ENCODE measurements at places on chromosomes 3 and 15.

DNA sequence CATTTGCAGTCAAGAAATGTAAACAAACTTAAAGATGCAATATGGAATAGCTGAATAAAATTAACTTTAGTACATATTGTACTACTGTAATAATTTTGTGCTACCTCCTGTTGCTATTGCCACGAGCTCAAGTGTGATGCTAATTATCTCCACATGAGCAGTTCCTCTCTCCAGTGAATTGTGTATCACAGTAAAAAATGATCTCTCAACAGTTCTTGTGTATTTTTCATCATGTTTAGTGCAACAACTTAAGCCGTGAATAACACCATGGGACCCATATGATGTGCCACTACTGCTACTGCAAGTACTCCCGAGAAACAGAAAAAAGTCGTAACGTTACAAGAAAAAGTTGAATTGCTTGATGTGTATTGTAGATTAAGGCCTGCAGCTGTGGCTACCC, 12.4 kb downstream of the RIOX2 start:
- DNase-seq, result no peak

DNA sequence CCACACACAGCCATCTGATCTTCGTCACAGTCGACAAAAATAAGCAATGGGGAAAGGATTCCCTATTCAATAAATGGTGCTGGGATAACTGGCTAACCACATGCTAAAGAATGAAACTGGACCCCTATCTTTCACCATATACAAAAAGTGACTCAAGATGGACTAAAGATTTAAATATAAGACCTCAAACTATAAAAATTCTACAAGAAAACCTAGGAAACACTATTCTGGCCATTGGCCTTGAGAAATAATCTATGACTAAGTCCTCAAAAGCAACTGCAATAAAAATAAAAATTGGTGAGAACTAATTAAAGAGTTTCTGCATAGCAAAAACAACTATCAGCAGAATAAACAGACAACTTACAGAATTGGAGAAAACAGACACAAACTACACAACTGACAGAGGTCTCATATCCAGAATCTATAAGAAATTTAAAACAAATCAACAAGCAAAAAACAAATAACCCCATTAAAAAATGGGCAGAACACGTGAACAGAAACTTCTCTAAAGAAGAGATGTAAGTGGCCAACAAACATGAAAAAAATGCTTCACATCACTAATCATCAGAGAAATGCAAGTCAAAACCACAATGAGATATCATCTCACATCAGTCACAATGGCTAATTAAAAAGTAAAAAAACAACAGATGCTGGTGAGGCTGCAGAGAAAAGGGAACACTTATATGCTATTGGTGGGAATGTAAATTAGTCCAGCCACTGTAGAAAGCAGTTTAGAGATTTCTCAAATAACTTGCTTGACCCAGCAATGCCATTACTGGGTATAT, 104.0 kb downstream of the NR1I2 start:
- no peak for DNase-seq

DNA sequence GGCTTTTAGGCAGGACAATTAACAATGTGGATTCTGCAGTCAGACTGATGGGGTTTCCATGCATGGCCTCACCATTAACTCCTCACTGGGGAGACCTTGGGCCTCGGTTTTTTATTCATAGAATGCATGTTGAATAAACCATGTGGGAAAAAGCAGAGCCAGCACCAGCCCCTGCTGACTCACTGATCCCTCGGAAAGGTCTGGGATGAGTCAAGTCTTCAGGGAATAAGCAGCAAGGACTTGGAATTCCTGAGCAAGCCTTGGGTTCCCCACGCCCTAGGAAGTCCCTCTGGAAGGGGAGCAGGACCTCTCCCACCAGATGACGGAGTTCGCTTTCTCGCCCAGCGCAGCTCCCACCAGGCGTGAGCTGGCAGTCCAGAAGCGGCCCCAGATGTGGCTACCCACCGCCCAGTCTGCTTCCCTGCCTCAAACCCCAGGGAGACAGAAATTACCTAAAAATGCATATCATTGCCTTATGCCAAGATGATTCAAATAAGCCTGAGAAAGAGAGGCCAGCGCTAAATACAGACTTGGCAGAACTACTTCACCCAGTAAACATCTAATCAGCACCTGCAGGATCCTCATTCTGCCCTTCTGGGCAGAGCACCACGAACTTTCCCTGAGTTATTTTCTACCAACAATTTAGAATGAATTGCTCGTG, 45.4 kb downstream of the BTD start:
- DNase-seq, result no peak

DNA sequence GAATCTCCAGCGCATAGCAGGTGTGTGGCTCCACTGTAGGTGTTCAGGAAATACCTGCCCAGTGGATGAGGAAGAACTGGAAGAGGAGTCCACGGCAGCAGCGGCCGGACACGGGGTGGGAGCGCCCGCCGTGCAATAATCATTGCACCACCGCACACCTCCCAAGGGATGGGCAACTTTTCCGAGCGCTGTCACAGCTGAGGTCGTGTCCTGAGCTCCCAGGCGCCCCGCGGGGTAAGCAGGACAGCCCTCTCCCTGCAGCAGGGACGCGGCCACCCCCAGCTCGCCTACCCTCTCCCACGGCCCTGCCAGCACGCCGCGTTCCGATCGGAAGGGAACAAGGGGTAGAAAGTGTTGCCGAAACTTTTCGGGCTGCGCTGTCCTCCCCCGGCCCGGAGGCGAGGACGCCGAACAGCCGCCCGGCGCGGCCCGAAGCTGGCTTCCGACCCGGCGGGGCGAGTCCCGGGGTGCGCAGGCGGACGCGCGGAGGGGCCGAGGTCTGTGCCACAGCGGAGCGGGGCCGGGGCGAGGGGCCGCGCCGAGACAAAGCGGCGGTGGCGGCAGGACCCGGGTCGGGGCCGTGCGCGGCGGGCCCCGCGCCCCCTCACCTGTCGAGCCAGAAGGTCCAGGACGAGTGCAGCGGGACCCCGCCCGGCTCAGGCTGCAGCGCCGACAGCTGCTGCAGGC, 475 bp downstream of the EIF4E3 start:
- DNase-seq, result no peak

- no peak for DNase-seq
Observed at GRCh38 chr15:78127882-78128281, 3.4 kb downstream of the CIB2 start.

DNA sequence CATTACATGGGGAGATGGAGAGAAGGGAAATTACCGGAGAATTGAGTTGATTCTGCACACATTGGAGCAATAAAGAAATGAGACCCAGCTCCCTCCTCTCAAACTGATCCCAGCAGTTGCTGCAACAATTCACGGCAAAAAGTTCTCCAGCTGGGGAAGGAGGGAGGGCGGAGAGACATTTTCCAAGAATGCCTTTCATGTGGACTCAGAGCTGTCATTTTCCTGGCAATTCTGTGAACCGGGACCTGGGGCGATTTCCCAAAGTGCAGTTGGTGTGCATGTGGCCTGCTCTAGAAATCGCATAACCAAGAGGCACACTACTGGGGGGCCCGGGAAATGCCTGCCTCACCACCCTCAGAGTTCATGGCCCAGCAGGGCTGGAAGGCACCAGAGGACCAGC, 48.7 kb upstream of the IREB2 start:
- no peak for DNase-seq

- peak; percentile 42 for DNase-seq
Observed at GRCh38 chr15:98421419-98422129, 226.8 kb upstream of the IGF1R start.

- no peak for DNase-seq
Observed at GRCh38 chr15:76398317-76399104, 61.9 kb downstream of the ISL2 start.

- DNase-seq, result no peak
Observed at GRCh38 chr3:1962396-1963088, 136.1 kb upstream of the CNTN4 start.

DNA sequence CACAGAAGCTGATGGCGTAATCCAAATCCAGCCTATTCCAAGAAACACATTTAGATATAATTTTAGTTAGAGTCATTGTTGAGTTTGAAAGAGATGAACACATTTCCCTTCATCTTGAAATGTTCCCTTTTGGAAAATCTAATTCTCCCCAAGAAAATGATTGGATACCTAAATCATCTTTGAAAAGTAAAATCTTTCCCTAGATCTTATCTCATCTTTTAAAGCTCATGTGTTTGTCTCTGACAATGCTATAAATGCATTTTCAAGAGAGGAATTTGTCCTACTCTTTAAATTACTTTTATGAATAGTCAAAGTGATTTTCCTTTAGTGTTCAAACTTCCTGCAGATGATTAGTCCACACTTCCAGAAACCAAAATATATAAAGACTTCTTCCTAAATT, 82.6 kb upstream of the CNTN6 start:
- no peak for DNase-seq

GRCh38 chr3:11736136-11736833, 92.6 kb upstream of the VGLL4 start:
- DNase-seq, result no peak

GRCh38 chr15:40891810-40892446, 2.3 kb upstream of the VPS18 start:
- no peak for DNase-seq

- no peak for DNase-seq
Observed at GRCh38 chr3:55828712-55829111, 341.6 kb upstream of the WNT5A start.

DNA sequence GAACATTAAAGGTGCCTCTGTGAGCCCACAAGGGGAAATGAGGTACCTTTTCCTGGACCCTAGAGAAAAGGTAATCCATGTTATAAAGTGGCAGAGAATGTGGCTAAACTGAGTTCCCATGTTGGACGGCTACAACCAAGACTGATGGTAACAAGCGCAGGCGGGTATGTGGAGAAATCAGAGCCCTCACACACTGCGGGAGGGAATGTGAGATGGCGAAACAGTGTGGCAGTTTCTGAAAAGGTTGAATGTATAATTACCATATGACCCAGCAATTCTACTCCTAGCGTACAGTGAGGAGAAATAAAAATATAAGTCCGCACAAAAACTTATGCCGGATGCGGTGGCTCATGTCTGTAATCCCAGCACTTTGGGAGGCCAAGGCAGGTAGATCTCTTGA, 24.1 kb upstream of the SHISA5 start:
- no peak for DNase-seq

- DNase-seq, result no peak
Observed at GRCh38 chr3:69741032-69741767, 1.9 kb downstream of the MITF start.

DNA sequence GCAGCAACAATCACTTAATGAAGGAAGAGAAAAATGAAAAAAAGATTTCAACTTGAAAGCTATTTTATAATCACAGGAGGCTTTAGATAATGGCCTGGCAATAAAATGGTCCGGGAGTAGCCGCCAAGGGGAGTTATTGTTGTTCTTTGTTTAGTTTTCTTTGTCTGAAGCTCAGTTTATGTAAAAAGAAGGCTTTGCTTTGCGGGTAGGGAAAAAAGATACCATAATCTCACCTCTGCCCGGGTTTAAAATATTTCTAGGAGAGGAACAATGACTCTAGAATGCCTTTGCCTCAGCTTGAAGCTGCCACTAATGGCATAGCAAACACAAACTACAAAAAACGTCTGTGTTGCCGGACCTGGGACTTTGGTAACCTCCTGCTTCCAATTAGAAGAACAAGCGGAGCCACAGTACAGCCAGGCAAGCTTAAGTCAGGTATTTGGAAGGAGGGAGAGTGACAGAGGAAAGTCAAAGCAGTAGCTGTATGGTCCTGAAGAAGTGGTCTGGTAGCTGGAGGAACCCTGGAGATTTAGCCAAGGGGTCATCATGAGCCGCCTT, 764.5 kb downstream of the TUSC7 start:
- no peak for DNase-seq

DNA sequence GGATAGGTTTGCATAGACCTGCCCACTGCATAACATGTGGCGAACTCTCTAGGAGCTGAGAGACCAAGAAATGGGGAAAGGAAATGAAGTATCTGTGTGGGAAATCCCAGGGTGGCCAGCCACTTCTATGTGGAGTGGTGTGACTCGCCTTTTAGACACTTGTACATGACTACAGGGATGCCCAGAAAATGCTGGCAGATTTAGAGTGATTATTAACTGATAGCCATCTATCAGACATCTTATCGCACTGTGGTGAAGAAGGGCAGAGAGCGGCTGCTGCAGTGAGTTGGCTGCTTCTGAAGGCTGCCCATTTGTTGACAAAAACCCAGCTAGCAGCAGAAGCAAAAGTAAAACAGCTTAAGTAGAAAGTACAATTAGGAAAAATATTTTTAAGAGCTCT, 18.1 kb upstream of the STAC start:
- DNase-seq, result no peak

- no peak for DNase-seq
Observed at GRCh38 chr3:52554026-52554755, 17.8 kb downstream of the UQCC5 start.

GRCh38 chr15:36185438-36185837, 394.0 kb upstream of the CDIN1 start:
- DNase-seq, result no peak

DNA sequence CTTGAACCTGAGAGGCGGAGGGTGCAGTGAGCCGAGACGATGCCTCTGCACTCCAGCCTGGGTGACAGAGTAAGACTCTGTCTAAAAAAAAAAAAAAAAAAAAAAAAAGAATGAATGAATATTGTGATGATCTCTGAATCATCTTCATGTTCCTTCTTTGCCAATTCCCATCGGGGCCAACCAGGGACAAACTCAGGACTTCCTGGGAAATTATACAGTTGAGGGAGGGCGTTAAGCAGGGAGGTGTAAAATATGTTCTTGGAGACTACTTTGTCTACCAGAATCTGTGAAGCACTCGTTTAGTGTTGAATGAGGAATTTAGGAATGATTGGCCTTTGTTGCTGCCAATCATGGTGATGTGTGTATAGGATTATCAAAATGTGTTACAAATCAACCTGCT, 210.6 kb downstream of the PTPRG start:
- no peak for DNase-seq

GRCh38 chr3:178140531-178141304, 395.5 kb upstream of the KCNMB2 start:
- no peak for DNase-seq

GRCh38 chr3:159897331-159898075, 91.1 kb upstream of the IL12A start:
- DNase-seq, result no peak

- DNase-seq, result no peak
Observed at GRCh38 chr3:57545636-57546268, 1.6 kb upstream of the DNAH12 start.

DNA sequence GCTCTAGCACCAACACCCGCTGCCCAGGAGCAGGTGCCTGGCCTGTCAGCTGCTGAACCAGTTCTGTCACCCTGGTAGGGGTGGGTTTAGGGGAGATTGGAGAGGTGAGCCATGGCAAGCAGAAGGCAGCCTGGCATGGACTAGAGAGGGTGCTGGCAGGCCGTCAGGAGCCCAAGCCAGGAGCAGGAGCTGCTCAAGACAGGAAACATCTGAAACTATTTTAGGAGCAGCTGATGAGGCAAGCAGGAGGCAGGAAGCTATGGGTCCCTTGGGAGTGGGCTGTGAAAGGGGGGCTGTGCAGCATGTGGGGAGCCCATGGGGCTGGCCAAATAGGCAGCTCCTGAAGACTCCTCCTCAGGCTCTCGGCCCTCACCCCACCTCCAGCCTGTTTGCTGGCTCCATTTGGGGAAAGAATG, 2.3 kb downstream of the INKA1 start:
- no peak for DNase-seq

- DNase-seq, result no peak
Observed at GRCh38 chr3:34263101-34263621, 464.7 kb downstream of the PDCD6IP start.

Measured in stimulated activated CD4-positive, alpha-beta T cell treated with anti-CD3 and anti-CD28 coated beads, Interleukin-1b, Interleukin-23, amount 100 ng/mL, for 1 hour (primary cell).